Right hindlimb (tissue), 1 donor: ENCODE measurements at places on chromosomes 6 and 20.

DNA sequence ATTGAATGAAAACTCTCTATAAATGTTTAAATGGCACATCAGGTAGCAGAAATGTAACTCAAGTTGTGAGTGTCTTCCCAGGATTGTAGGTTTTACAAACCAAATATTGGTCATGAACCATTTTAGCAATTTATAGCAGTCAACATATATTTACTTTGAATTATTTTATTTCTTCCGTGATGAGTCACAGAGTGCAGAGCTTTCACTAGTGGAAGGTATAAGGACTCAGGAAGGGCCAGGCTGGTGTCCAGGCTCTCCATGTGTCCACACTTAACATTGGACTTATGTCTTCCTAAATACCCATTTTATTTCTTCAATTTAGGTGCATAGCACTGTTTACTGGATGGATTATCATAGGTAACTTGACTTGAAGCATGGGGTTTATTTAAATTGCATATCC lies 120.9 kb downstream of the OLIG3 start:
- DNase-seq, result no peak

- DNase-seq, result no peak
Observed at GRCh38 chr6:84825461-84825860, 61.1 kb upstream of the TBX18 start.

DNA sequence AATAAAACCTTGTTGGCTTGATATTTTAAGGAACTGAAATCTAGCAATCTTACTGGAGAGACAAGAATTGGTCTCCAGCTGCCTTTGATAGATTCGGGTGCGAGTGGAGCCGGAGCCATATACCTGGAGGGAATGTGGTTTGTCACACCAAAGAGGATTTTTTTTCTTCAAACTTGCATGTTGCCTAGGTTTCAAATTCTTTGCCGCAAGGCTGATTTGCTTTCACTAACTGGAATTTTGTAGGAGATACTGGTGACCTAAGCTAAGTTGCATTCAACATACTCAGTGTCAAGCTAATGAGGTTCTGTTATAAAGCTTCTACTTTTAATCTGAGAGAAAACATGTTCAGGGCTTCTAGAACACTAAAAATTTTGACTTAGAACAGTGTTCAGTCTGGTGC lies 39.7 kb upstream of the ASIP start:
- DNase-seq, result no peak

DNA sequence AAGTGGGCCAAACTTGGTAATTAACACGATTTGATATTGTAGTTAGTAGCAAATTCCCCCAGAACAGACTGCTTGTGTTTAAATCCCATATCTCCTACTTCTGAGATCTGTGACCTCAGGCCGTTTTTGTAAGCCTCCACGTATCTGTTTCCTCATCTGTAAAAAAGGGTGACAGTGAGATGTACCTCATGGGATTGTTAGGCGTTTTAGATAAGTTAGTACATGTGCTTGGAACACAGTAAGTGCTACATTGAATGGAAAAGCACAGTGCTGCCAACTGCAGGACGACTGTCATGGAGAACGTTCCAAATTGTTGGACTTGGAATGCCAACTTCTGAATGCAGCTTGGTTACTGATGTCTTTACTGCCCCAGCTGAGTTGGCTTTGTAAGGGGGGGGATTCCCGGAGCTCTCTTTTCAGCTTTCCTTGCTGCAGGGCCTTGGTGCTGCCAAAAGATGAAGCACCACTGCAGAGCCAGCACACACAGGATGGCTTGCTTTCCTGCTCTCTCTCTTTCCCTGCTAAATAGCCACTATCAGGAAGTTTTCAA lies 108.6 kb downstream of the OPN5 start:
- DNase-seq, result no peak

- DNase-seq, result peak; percentile 49
Observed at GRCh38 chr6:133131621-133132465, 109.3 kb upstream of the EYA4 start.

DNA sequence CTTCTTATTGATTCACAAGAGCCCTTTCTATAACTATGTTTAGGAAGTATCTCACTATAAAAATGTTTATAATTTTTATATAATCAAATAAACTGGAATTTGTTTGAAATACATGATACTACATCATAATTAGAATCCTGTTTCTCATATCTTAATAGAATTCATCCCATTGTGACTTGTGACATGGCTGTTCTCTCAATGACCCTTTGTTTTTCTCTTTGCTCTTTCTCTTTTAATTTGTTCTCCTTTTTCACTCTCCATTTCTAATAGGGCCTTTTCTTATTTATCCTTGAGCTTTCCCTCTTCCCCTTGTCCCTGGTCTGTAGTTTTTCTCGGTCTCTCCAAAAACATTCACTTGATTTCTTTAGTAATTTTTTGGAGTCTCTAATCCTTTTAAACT lies 111.3 kb downstream of the ADGRB3 start:
- DNase-seq, result no peak

DNA sequence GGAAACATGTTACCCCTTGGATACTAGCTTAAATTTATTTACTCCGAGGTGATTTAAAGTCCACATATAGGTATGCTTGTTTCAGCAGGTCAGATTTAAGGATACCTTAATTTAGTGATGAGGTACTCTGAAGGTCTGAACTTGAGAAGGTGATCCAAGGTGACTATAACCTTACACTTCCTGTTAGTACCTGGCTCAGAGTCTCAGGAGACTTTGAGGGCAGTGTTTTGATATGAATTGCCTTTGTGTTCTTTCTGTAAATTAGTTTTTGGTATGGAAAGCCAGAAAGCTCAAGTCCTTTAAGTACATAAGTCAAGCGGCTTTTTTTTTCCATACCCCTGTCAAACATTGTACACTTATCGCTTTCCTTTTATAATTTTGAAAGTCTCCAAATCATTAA lies 489.0 kb downstream of the CDKAL1 start:
- DNase-seq, result no peak

DNA sequence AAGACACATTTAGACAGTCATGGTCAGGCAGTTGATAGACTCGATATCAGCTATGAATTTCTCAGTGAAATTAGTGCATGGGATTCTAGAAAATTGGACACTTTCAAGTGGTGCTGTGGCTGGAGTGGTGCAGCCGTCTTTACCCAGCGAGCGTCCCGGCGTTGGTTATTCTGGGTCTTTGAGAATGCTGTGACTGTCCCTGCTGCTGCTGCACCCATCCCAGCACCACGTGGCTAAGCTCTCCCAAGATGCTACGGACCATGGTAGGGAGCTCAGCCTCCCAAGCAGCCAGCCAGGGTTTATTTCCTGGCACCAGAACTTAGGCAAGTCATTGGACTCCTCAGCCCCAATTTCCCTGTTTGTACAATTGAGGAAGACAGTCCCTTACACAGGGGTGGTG lies 147.2 kb upstream of the RPS6KA2 start:
- no peak for DNase-seq

GRCh38 chr6:24205020-24205492 lies 79.0 kb downstream of the NRSN1 start:
- peak; percentile 30 for DNase-seq

DNA sequence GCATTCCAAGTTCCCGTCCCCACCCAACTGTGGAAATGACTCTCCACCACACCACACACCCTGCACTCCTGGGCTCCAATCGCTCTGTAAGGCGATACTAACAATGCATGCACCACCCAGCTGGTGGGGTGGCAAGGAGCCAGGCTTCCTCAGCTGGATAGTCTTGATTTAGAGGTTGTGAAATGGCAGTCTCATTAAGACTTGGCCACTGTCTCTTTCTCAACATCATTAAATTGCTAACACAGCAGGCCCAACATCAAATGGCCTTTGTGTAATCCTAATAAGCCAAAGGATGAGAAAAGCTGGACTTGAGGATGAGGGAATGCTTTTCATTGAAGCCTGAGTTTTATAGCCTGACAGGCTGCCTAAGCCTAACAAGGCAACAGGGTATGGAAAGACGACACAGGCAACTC lies 223.7 kb downstream of the GMDS start:
- peak; percentile 78 for DNase-seq

- DNase-seq, result no peak
Observed at GRCh38 chr6:1739680-1740079, 130.0 kb downstream of the FOXC1 start.

- DNase-seq, result no peak
Observed at GRCh38 chr6:130730600-130730999, 96.6 kb upstream of the SMLR1 start.

DNA sequence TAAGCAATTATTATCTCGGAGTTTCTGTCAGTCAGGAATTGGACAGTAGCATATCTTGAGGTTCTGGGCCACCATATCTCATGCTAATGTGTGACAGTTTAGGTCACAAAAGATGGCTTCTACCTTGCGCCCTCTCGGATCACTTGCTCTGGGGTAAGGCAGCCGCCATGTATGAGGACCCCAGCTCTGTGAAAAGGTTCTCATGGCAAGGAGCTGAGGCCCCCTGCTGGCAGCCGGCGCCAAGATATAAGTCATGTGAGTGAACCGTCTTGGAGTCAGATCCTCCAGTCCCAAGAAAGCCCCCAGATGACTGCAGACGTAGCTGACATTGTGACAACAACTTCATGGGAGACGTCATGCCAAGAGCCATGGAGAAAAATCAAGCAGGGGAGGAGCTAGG lies 670.8 kb downstream of the KIF16B start:
- no peak for DNase-seq

DNA sequence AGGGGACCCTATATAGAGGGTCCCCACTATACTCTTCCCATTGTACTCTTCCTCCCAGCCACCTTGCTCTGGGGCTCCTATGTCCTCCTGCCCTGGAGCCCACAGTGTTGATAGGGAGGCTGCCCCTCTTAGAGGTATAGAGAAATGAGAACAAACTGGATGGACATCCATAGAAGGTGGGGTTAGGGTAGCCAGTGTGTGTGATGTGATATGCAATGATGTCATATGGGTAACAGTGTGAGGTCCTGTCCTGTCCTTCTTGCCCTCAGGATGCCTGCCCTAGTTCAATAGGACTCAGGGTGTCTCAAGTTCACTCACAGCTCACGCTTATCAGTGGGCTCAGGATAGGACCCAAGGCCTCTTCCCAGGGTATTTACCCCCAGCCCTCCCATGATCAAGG lies 435 bp downstream of the PTCRA start:
- DNase-seq, result no peak

GRCh38 chr6:28785962-28786679 lies 137.7 kb downstream of the TRIM27 start:
- DNase-seq, result no peak

GRCh38 chr6:94260765-94261164 lies 841.4 kb upstream of the EPHA7 start:
- no peak for DNase-seq

- peak; percentile 91 for DNase-seq
Observed at GRCh38 chr6:22147921-22148776, 148.7 kb downstream of the PRL start.

GRCh38 chr20:44028003-44028730 lies 113.5 kb downstream of the TOX2 start:
- no peak for DNase-seq

- no peak for DNase-seq
Observed at GRCh38 chr20:59805786-59806577, 127.5 kb downstream of the SYCP2 start.

GRCh38 chr6:69827276-69827893 lies 30.6 kb upstream of the LMBRD1 start:
- no peak for DNase-seq

- DNase-seq, result no peak
Observed at GRCh38 chr20:38315290-38315966, 11.5 kb downstream of the BPI start.

DNA sequence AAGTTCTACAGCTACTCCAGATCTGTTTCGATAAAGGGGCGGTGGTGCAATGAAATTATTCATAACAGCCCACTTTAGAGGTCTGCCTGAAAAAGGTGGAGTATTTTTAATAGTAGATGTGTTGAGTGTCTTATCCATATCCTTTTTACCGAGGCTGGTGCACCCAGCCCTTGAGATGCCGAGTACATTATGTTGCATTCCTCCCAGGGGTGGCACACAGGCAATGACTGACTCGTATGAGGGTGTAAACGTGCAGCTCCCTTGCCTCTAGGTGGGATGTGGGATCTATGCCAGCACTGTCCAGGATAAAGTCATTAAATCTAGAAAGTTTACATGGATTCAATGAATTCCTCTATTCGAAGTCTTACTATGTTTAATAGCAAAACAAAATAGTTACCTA lies 355.6 kb downstream of the PLCB1 start:
- no peak for DNase-seq

- DNase-seq, result no peak
Observed at GRCh38 chr6:13404228-13404891, 76.0 kb upstream of the TBC1D7 start.

DNA sequence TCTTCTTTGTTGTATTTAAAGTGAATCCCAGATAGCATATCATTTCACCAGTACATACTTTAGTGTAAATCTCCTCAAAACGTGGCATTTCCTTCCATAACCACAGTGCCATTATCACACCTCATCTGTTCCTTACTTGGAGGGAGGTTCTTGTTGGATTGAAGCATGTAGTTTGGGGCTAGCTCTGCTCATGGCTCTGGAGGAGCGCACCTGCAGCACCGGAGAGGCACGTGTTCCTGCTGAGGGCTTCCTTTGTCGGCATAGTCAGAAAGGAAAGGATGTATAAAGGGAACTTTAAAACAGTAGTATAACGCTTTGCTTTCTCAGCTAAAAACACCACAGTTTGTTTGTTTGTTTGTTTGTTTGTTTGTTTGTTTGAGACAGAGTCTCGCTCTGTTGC lies 121.7 kb upstream of the TMEM181 start:
- no peak for DNase-seq

DNA sequence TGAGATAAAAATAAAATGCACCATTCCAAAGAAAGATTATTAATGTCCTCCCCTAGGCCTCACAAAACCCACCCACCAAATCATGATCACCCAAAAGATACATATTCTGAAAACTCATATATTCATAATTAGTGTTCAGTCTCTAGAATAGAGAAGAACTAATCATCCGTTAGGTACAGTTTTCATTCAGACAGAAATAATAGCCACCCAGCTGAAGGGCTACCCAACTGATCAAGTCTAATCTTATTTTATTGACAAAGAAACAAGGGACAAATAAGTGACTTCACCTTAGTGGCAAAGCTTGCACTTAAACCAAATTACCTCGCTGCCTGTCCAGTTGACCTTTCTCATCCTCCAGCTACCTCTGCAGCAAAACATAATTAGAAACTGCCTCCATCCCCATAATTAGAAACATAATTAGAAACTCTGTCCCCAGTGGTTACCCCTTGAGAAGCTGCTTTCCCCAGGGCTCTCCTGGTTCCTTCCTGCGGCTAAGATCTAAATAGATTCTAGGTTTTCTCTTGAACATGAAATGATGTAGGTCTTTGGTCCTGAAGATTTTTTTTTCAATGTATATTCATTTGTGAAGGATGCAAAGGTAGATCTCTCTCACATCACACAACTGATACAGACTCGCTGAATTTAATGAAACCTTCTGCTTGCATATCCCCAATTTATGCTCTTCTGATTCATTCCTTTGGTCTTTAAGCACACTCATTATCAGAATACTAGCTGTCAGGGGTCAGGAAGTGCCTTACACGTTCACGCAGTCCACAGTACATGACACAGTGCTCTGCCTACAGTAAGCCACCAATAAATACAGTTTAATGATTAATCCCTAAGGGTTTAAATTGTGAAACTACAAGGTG lies 46.3 kb downstream of the HBS1L start:
- DNase-seq, result no peak

DNA sequence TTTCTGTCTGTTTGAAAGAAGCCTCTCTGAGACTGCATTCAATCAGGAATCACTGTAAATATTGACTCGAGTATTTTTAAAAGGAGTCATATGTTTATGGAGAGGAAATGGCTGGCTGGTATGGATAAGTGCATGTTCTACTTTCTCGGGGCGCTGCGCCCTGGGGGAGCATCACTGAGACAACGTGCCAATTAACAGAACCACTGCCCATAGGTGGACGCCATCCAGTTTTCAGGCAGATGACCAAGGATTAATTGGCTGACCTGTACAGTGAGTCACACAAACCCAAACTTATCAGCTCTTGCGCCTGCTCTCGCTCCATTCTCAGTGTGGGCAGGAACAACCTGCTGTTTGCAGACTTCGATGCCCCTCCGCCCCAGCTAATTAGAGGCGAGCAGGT lies 571.2 kb downstream of the QKI start:
- DNase-seq, result no peak
